ENCODE measurements at places on chromosomes 2 and 18.

GRCh38 chr18:366466-367061, 98.7 kb upstream of the THOC1 start:
- DNase-seq, result no peak

DNA sequence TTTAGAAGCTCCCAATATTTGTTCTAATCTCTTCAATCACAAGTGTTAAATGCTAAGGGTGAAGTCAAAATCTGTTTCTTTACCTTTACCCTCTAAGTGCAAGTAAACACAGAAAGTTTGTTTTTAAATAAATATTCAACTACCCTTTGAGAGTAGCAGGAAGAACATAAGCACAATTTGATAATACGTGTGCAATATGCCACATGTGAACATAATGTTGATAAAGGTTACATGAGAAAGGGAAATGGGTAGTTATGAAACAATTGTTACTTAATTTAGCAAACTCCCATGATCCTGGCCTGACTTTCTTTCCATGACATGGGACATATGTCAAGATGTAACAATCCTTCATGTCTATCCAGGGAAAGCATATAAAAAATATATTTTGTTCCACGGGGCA, 7.1 kb downstream of the SPRED2 start:
- DNase-seq, result no peak

- no peak for DNase-seq
These were observed 104.2 kb upstream of the MAP4K3 start for GRCh38 chr2:39541011-39541930.

GRCh38 chr2:65357095-65357958, 75.1 kb downstream of the SPRED2 start:
- no peak for DNase-seq

GRCh38 chr18:916562-916961, 11.9 kb downstream of the ADCYAP1 start:
- no peak for DNase-seq

DNA sequence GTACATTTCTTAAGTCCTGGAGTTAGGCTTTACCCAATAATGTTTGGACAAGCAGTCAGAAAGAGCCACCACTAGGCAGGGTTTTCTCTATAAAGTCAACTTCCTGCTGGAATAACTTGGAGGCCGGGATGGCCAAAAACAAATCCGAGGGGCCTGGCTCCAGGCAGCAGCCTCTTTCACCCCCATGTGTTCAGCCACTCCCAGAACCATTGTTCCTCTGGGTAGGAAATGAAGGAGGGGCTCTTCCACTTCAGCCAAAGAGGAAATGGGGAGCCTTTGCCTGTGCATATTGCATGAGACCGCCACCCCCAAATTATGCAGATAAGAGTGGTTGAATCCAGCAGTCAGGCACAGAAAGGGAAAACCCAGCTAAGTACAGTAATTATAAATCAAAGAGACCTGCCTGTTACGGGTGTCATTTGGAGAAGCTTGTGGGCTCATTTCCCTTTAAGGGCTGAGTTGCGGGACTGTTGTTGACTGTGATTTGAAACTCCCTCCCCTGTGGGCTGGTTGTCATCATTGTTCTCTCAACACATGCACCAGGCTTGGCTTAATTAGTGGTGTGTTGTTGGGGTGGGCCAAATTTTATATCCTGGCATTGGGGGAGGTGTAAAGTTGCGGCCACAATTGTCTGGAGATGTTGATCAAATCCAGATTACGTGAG, 212.8 kb upstream of the SOX11 start:
- no peak for DNase-seq

GRCh38 chr2:143169105-143169504, 39.9 kb downstream of the ARHGAP15 start:
- DNase-seq, result no peak

GRCh38 chr18:79305911-79306310, 89.8 kb upstream of the NFATC1 start:
- DNase-seq, result no peak

- no peak for DNase-seq
These were observed 80.0 kb upstream of the ERBB4 start for GRCh38 chr2:212618636-212619035.

GRCh38 chr2:22894761-22895160, 490.2 kb upstream of the KLHL29 start:
- DNase-seq, result no peak

GRCh38 chr2:33859176-33859575, 260.1 kb upstream of the FAM98A start:
- DNase-seq, result no peak

GRCh38 chr2:134301099-134301927, 47.4 kb downstream of the MGAT5 start:
- DNase-seq, result no peak

DNA sequence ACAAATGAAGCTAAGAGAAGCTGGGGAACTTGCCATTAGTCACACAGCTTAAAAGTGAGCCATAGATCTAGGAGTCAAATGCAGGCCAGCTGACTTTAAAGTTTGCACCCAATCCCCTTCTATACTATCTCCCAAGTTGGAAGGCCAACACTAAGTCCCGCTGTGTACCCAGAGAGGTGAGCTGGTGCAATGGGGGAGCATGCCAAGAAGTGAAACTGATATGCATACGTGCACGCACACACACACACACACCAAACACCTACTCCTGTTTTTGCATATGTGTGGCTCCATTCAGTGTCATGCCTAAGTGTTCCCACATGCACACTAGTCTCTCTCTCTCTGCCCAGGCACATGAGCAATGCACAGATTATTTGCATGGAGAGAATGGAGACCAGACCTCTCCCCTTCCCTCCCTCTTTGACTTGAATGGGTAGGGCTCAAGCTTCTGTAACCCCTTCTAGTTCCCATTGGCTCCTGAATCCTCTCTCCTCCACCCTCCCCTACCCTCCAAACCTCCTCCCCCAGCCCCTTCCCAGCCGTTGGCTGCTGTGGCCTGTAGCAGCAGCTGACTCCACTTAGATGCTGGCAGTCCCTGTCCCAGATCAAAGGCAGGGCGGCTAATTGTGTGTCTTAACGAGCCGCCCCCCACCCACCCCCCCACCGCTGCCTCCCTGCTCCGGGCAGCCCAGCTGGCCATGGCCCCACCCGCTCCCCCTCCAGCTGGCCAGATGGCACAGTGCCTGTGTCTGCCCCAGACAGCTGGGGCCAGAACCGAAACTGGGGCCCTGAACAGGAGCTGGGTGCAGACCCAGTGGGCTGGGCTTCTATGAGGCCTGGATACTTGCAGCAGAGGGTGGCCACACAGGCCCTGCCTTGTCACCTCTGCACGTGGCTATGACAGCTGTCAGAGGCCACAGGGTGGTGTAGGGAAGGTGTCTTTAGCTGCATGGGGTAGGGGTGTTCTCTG, 5.6 kb downstream of the WNT10A start:
- no peak for DNase-seq

DNA sequence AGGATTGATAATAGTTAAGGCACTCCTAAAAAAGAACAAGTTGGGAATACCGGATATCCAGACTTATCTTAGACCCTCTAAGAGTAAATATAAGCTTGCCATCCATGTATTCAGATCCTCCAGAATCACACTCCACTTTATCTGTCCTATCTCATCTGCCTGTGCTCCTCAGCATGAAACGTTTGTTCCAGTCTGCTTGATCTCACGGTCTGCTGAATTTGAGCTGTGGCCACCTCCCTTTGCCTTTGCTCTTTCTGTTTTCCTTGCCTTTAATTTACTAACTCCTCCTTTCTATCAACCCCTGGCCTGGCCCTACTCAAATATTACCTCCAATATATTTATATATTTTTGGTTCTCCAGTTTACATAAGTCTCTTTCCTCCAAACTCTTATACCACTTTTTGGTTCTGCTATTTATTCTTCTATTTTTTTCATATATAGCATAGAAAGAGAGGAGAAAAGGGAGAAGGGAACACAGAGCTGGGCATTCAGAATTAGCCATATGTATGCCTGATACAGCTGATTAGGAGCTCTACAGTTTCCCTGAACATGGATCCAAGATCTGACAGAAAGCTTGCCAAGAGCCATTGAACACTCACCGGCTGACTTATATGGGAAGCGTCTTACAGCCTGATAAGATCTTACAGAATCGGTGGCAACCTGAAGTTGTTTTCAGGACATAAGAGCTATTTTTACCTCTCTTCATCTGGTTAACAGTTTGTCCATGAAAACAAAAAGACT, 21.8 kb upstream of the DNAJC27 start:
- no peak for DNase-seq

All from stimulated activated CD4-positive, alpha-beta T cell treated with anti-CD3 and anti-CD28 coated beads, Interleukin-4, amount 100 ng/mL, for 48 hours (primary cell).